T-helper 1 cell (primary cell): ENCODE measurements at places on chromosomes 1 and 21.

DNA sequence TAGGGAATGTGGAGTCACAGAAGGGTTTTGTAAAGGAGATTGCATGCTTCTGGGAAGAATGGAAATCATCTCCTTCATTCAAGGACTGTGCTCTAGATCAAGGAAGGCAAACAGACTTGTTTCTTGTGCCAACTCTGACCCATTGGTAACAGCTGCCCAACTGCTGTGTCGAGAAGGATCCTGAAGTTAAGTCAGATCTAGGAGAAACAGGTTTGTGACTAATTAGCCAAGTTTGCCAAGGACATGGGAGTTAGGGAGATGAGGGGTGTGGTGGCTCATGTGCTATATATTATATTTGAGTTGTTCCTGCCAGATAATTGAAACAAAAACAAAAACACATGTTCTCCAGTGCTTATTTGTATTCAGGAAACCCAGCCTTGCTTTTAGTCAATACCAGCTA is 251.2 kb upstream of the USP24 start:
- DNase-seq = no peak

DNA sequence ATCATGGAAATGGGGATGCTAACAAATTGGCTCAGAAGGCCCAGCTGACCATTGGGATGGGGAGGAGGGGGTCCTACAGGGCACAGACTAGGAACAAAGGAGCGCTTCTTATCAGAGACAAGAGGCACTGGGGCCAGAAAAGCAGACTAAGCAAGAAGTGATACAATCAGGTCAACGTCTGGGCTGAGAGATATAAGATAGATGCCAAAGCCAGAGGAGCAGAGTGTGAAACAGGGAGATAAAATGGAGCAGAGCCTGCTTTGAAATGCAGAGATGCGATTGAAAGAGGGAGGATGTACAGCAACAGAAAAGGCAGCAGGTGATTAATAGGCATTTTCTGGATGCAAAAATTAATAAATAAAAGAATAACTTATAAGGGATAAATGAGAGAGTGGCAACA is 127.5 kb upstream of the SAMSN1 start:
- no peak for DNase-seq

DNA sequence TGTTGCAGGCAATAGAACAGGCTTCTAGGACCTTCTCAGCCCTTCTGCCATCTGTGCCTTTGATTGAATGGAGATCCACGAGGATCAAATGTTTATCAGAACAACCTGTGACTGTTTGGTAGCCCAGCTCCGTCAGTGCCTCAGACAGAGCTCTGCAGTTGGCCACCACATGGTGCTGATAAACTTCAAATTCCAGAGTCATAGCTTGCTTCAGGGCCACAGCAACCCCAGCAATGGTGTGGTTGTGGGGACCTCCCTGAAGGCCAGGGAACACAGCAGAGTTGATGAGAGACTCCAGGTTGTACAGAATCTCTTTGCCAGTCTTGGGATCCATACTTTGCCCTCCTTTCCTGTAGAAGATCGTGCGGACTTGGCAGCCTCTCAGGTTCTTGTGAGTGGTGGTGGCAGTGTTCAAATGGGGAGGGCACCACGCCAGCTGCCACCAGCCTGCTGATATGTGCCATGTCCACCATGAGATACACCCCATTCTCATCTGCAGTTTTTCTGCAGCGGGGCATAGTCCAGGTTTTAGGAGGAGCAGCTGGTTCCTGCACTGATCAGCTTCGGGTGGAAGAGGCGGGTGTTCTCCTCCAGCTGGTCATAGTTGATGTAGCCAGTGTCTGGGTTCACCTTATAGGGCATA is 82.9 kb upstream of the ARTN start:
- no peak for DNase-seq

DNA sequence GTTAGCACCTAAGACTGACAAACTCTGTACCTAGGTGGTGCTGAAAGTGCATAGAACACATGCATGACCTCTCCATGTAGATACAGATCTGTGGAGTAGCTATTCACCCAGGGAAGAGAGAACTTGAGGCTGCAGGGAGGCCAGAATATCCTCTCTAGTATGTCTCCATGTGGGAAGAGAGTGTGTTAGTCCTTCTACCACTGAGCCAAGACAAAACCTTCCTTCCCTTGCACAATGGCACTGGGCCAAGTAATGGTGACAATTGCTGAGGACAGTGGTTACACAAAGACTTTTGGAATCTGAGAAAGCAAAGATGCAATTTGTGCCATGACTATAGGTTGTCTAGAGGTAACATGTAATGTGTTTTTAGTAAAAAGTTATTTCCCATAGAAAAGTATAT is 52.3 kb downstream of the C1orf198 start:
- DNase-seq = no peak

DNA sequence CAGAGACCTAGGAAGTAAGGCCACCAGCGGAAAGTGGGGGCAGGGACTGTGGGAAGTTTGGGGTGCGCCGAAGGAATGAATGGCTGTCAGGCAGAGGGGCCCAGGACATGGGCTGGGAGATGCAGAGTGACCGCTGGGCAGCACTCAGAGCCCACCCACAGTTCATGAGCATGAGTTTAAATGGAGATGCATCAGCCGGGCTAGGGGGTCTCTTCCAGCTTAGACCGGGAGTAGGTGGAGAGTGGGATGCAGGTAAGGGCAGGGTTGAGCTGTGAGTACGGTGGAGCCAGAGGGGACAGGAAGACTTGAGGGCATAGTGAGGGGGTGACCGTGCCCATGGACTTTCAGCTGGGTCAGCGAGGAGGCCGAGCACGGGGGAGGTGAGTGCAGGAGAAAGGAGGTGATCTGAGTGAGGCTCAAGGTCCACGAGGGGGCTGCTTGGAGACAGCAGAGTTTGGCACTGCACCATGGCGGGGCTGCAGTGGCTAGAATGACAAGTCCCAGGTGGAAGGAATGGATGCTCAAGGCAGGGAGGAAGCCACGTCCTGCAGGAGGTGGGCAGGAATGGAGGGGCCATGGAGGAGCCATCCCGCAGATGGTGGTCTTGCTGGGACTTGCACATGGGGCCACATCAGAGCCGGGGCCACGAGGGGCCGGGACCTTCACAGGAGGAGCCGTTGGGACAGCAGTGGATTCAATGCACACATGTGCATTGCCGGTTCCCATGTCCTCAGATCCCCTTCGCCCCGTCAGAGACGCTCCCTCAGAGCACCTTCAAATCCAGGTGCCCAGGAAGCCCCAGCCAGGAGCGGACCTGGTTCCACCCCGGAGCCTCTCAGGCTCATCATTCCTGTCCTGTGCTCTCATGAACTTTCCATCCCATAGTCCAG is 34.9 kb downstream of the UBASH3A start:
- no peak for DNase-seq

GRCh38 chr1:54127594-54128300 is 25.1 kb downstream of the CDCP2 start:
- no peak for DNase-seq

- no peak for DNase-seq
Observed at GRCh38 chr1:180501865-180502360, 464 bp downstream of the ACBD6 start.

DNA sequence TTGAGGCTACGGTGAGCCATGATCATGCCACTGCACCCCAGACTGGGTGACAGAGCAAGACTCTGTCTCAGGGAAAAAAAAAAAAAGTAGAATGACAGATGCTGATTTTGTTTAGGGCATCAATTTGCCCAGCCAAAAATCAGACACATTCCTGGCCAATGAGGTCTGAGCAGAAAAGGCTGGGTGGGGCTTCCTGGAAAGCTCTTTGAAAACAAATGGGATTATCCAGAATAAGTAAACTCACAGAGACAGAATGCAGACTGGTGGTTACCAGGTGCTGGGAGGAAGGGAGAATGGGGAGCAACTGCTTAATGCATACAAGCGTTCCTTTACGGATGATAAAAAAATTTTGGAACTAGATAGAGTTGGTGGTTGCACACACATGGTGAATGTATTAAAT is 10.1 kb upstream of the CITED4 start:
- DNase-seq = no peak
